Right renal pelvis (tissue), 4 donors: ENCODE measurements at places on chromosomes 1 and 21.

- DNase-seq: no peak
These were observed 378.9 kb downstream of the DUSP10 start for GRCh38 chr1:221363039-221363438.

GRCh38 chr1:68223687-68224086, 8.6 kb downstream of the WLS start:
- DNase-seq: no peak

DNA sequence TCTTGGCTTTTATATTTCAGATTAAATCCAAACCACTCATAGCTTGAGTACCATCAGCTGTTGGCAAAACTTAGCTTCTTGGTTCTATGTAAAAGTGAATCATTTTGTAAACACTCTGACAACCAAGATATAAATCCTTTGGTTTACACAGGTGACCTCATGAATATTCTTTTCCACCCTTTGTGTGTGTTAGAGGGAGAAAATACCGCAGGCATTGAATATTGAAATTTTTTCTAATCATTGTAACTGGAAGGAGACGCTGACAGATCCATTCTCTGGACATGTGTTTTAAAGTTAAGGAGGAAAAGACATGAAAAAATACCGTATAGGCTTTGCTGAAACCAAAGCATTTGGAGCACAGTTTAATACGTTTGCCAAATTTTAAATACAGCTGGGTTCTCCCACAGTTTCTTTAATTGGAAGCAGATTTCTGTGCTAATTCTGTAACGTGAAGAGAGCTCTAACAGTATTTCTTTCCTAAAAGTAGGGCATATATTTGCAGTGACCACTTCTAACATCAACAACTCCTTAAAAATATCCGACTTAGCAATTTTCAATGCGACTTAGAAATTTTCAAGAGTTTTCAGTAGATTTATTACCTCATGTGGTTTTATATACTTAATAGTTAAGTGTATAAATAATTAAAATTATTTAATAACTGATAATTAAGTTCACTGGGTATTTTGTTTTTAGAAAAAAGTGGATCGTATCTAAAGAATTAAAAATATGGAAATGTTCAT, 388.2 kb downstream of the USP25 start:
- DNase-seq: no peak

DNA sequence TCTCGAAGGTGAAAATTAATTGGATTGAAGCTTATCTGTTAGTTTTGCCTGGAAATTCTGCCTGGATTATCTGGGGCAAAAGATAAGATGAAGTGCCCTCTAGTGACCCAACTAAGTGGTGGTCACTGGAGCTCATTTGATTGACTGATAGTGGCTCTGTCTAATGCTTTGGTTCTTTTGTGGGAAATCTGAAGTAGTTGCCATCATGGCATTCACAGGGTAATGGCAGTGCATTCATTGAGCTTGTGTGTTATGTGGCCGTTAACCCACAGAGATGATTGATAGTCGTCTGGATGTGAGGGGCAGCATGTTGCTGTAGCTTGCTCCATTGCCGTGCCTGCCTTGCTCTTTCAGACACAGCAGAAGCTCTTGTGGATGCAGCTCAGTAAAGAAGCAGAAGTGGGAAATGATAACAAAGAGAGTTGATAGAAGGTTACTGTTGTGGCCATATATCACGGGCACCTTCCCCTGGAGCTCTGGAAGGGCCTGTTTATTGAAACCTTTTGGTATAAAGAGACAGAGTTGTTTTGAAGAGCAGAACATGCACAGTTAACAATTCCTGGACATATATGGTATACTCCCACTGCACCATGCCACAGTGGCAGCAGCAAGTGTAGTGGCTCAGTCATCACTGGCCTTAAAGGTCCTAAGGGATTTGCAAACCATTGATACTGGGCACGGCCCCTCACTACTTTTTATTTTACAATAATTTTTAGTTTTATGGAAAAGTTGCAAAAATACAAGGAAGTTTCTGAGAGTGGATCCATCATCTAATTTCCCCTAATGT, 42.0 kb downstream of the CXADR start:
- DNase-seq: no peak

- no peak for DNase-seq
These were observed 1195.6 kb upstream of the ADGRL4 start for GRCh38 chr1:80202118-80202517.
